ENCODE measurements at places on chromosomes 7 and 10.

- DNase-seq = no peak
Observed at GRCh38 chr10:75283671-75284470, 48.1 kb upstream of the COMTD1 start.

DNA sequence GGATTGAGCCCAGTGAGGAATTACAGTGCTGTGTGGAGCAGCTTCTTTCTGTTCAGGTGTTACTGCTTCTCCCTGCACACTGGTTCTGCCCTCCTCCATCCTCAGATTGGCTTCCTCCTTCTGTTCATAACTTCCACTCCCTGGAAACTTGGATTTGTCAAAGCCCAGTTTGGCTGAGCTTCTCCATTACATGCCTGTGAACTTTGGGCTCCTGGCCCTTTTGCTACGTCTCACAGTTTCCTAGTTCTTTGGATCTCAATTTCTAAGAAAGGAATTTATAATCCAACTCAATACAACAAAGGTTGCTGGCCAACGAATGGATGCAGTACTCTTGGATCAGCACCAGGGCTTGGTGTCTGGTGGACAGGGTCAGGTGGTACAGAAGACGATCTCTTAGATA, 318.1 kb downstream of the RPS24 start:
- no peak for DNase-seq

GRCh38 chr7:53531-53930, 138.8 kb upstream of the FAM20C start:
- no peak for DNase-seq

DNA sequence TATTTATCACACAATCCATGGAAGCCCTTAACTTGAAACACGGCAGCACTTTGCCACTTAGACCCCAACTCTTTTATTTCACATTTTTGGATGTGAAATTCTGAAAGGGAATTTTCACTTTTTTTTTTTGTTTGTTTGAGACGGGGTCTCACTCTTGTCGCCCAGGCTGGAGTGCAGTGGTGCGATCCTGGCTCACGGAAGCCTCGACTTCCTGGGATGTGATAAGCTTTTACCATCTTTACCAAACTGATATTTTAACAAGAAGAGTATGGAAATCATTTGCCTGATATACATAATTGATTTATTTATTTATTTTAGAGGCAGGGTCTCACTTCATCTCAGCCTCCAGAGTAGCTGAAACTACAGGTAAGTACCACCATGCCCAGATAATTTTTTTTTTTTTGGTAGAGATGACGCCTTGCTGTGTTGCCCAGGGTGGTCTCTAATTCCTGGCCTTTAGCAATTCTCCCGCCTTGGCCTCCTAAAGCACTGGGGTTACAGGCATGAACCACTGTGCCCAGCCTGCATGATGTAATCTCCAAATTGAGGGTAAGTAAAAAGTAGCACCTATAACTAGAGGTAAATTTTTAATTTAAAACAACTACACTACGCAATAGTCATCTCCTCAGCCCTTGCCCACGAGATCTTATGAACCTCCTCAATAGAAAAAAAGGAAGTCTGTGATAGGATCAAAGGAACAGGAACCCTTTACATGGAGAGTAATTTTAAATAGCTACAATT, 180.7 kb upstream of the KLF14 start:
- no peak for DNase-seq

DNA sequence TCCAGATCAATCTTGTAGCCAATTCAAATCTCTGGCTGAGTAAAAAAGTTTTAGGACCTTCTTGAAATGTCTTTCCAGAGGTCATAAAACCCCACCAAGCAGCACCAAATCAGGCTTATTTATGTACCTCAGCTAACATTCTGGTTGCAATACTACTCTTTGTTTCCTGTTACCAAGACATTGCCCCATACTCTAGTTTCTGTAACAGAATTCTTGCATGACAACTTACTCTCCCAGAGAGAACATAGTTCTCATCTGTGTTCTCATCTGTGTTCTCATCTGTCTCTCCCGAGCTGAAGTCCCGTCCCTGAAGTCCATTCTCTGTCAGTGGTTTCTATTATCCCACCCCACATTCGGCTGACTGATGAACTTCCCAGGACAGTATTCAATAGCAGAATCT, 1285.1 kb downstream of the XPNPEP1 start:
- DNase-seq = no peak

GRCh38 chr7:47704936-47705335, 123.0 kb upstream of the TNS3 start:
- no peak for DNase-seq

DNA sequence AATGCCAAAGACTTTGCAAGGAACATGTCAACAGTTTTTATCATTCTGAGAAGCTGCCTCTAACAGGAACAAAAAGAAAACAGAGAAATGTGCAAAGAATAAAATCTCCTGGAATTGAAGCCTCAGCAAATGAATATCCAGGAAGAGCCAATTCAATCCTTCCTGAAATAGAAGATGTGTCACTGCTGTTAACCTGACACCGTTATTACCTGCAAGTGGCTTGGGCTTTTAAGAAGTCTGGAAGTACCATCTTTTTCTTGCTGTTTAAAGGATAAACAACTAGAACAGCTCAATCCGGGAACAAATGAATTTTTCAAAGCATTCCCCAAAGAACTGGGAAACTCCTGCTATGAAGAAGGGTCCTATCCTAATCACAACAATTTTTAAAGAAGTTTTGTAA, 434.8 kb downstream of the KCNMA1 start:
- no peak for DNase-seq

GRCh38 chr10:27020243-27020642, 80.1 kb downstream of the ANKRD26 start:
- no peak for DNase-seq

DNA sequence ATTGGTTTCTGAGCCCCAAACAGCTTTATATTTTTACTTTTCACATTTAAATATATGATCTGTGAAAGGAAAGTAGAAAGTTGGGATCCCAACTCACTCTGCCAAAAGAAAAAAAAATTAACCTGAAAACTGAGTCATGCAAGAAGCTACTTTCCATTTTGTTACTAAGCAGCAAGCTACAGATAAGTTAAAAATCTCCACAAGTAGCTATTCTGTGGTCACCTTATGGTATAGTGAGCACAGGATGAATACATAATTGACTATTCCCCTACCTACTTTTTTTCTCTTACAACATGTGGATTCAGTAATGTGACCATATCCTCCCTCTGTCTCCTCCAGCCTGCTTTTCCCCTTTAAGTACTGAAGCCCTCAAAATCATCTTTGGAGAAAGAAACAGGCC, 30.3 kb upstream of the CREB3L2 start:
- DNase-seq = no peak

GRCh38 chr10:52818019-52818418, 45.4 kb upstream of the MBL2 start:
- no peak for DNase-seq

GRCh38 chr7:143042159-143042789, 9.9 kb upstream of the OR6V1 start:
- DNase-seq = no peak

DNA sequence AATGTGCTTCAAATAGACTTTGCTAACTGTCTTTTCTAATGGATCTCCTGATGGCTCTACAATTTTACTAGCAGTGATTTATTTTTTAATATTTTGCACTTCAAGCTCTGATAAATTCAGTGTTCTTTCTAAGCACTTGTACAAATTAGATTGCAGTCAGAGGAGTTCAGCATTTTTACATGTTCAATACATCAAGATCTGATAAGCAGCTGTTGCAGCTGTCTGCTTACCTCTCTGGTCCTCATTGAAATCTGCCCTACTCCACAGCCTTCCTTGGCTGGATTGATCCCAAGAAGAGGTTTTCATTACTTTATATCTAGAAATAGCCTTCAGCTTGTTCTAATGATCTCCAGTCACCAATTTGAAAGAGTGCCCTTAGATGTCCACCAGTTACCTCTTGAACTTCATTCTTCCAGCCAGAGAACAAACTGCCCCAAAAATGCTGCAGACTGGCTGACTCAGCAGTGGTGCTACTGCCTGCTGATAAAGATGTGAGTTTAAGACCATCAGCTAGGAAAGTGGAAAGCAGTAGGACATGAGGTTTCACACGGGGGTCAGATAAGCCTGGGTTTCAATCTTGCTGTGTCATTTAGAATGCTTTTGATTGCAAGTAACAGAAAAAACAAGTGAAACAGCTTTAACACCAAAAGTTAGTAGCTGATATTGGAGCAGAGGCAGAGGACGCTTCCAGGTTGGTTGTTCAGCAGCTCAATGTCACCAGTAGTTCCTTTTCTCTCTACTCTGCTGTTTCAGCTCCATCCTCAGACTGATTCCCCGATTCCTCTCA, 350.9 kb upstream of the NPVF start:
- no peak for DNase-seq

- no peak for DNase-seq
Observed at GRCh38 chr7:14899030-14899429, 3.5 kb downstream of the DGKB start.

- no peak for DNase-seq
Observed at GRCh38 chr7:75649462-75649861, 89.3 kb downstream of the HIP1 start.

DNA sequence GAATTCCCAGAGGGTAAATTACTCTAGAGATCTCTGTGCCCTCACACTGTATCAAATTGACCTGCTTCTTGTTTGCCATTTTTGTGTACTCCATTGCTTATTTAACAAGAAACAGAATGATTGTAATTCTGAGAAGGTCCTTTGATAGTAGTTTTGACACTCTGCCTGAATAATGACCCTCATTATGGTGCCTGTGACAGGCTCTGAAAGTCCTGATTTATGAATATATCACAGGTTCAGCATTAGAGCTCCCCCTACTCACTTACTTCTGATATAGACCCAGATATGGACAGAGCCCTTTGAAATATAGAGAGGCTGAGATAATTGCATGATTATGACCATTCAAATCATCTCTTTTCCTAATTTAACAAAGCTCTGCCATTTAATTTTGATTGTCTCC, 465.2 kb downstream of the MDFIC start:
- no peak for DNase-seq

DNA sequence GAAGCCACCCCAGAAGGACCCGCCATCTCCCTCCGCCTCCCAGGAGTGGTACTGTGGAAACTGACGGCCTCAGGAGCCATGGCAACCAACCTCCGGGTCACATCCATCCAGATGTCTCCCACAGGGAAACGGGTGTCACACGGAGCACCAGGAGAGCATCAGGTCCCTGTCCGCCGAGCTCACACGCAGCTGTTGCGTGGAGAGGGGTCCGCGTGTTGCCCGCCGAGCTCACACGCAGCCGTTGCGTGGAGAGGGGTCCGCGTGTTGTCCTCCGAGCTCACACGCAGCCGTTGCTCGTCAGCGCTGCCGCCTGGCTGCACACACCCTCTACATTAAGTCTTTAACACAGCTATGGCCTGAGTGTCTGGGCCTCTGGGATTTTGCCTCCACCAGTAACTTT, 311.1 kb upstream of the SHH start:
- no peak for DNase-seq

GRCh38 chr10:74889662-74889998, 63.2 kb downstream of the KAT6B start:
- no peak for DNase-seq

- no peak for DNase-seq
Observed at GRCh38 chr7:90593205-90593604, 2.9 kb upstream of the CDK14 start.

- DNase-seq = no peak
Observed at GRCh38 chr10:95821720-95822119, 65.8 kb downstream of the ENTPD1 start.

DNA sequence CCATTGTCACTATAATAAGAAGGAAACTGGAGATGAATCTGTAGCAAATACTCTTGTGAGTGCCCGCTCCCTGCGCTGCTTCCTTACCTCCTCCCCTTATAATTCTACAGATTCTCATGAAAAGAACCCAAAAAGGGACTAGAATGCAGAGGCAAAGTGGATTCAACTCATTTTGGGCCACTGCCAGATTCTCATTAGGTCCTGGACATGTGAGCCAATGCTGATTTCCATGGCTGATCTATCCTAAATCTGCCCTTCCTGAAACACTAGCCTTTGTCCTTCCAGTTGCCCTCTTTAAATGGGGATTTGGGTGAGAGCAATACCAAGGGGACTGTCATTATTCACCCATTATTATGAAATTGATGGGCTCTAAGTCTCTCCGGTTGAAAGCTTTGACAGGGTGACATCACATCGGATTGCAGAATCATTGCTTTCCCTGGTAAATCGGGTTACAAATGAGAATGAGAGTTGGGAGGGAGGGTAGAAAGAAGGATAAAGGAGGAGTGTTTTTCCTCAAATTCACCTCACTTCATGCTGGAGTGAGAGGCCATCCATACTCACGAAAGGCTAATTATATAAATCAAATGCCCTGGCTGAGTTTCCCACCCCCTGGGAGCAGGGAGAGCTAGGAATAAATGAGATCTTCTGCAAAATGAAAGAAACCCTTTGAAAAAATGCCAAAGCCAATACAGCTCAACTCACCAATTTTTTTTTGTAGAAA, 37.5 kb downstream of the PTN start:
- no peak for DNase-seq

GRCh38 chr7:101093906-101094305, 8.6 kb downstream of the TRIM56 start:
- DNase-seq = no peak

DNA sequence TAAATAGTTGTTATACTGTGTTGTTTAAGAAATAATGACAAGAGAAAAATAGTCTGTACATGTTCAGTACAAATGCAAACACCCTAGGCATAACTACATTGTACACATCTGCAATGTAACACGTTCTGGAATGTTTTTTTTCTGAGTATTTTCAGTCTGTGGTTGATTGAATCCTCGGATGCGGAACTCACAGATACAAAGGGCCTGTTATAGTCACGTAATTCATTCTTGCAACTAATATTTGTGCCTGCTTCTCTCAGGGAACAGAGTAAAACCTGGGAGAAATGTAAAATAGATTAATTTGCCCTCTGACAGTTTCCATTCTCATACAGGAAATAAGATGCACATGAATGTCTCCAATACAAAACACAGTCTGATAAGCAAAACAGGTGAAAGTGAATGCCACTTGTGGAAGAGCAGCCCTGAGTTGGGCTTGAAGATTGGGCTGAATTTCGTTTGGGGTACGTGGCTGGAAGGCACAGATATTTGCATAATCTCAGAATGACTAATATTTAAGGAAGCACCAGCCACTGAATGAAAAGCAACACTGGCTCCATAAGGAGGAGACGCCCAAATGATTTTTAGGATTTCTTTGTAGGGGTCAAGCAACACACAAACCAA, 19.1 kb downstream of the DENND2A start:
- DNase-seq = no peak

Measured in activated CD8-positive, alpha-beta memory T cell treated with anti-CD3 and anti-CD28 coated beads for 4 hours (primary cell).